ENCODE measurements at places on chromosomes 7 and 10. TPM values are rescaled to one million over a fixed set of nuclear protein-coding genes. Genes with fewer than 3 reads are reported as not detected.

DNA sequence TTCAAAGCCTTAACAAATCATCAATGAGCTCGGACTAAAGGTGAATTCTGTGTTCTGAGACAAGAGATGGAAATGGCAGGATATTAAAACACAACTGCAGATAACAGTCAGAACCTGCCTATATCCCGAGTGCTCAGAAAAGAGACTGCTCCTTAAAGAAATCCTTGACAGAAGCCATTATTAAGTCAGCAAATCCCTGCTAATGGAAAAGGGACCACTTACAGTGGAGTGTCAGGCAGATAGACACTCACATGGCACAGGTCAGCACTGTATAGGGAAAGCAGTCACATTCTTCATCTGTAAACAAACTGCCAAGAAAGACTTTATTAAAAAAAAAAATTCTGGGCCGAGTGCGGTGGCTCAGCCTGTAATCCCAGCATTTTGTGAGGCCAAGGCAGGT, 147.5 kb upstream of the LRRTM3 start:
- no peak for ATAC-seq

GRCh38 chr7:48063985-48064384, 25.1 kb upstream of the UPP1 start:
- no peak for ATAC-seq

GRCh38 chr10:95513941-95514392, 47.2 kb downstream of the SORBS1 start:
- ATAC-seq = peak; percentile 81

- peak; percentile 27 for ATAC-seq
Measured at GRCh38 chr7:139094596-139094995, 14.9 kb downstream of the ZC3HAV1 start.

DNA sequence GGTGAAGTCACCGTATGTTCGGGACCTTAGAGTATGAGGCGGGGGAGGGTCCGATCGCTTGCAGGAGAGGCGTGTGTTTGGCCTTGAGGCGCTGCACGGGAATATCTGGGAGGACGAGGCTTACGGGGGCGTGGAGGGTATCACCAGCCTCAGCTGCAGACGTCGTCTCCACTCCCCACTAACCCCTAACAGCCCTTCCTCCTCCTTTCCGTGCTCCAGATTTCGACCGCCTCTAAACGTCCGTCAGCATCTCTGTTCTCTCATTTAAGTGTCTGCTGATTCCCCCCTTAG, 23.5 kb upstream of the ZNF12 start:
- ATAC-seq = no peak

GRCh38 chr10:43261578-43262396, 5.1 kb downstream of the RASGEF1A start:
- ATAC-seq = no peak

DNA sequence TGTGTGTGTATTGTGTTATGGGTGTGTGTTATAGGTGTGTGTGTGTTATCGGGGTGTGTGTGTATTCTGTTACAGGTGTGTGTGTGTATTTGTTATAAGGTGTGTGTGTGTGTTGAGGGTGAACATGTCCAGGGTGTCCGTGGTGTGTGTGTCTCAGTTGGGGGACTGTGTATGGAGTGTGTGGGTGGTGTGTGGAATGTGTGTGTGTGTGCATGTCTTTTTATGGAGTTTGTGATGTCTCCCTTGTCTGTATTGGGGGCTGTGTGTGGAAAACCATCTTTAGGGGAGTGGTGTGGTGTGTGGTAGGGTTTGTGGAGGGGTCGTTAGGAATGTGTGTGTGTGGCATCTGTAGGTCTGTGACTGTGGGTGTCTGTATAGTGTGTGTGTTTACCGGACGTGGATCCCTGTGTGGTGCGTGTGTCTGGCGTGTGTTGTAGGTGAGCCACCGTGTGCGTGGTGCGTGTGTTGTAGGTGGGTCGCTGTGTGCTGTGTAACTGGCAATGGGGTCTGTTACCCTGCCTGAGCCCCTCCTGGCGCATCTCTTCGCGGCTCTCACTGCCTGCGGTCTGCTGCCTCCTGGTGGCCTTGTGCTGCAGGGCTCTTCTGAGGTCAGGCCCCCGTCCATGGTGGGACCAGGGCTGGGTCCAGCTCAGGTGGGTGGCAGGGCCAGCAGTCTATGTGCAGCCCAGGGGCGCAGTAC, 61.7 kb downstream of the PALD1 start:
- no peak for ATAC-seq

DNA sequence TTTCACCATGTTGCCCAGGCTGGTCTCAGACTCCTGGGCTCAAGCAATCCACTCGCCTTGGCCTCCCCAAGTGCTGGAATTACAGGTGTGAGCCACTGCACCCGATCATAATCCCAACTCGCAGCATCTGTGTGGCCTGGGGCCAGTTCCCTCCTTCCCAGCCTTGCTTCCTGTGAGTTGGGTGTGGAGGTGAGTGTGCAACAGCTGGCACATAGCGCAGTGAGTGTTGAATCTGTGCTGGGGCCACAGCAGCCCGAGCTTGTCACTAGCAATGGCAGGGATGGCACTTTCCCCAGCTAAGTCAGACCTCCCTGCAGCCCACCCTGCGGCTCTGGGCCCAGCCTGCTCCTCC, 12.2 kb downstream of the TMEM184A start:
- ATAC-seq = peak; percentile 51

DNA sequence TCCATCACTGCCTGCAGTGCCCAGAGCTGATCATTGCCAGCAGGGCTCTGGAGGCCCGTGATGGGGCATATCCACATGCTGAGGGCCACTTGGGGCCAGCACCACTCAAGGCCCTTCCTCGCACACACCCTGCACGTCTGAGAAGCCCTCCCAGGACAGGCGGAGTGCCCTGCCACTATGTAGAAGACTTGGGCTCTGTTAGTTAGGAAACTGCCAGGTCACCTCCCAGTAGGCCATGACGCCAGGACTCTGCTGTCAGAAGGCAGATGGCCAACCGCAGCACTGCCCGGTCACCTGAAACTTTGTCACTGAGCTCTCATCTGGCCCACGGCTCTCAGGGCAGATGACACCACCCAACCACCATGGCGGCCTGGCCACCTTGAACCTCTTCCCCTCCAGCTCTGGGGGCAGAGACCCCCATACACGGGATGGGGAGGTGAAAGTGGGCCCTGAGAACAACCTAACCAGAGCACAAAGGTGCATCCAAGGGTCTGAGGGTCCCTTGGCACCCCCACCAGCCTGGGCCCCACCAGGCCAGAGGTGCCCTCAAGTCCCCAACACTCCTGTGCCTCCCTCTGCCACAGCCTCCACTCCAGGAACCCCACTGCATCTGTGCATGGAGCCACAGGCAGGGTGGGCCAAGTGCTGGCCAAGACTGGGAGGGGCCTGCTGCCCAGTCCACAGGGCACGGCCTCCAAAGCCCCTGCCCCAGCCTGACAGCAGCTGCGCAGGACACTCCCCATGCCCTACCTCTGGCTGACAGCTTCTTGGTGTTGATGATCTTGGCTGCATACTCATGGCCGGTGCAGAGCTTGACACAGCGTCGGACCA, 41.8 kb downstream of the CAMK2B start:
- ATAC-seq = no peak

- no peak for ATAC-seq
Measured at GRCh38 chr10:125124907-125125306, 35.5 kb downstream of the CTBP2 start.

DNA sequence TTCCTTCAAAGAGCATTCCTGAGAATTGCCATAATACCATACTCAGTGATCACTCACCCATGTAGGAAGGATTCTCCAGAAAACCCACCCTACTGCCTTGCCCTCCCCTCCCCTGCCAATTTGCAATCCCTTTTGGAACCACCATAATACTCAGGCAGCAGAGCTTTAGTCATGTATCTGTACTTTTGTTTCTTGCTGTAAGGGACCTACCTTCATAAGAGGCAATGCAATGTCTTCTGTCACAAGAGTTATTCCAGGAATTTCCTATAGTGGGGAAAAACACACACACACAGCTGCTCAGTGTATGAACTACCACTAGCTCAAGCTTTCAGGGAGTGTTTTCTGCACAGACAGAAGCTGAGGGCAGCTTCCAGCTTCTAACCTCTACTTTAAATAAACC, 67.0 kb downstream of the GSAP start:
- no peak for ATAC-seq

DNA sequence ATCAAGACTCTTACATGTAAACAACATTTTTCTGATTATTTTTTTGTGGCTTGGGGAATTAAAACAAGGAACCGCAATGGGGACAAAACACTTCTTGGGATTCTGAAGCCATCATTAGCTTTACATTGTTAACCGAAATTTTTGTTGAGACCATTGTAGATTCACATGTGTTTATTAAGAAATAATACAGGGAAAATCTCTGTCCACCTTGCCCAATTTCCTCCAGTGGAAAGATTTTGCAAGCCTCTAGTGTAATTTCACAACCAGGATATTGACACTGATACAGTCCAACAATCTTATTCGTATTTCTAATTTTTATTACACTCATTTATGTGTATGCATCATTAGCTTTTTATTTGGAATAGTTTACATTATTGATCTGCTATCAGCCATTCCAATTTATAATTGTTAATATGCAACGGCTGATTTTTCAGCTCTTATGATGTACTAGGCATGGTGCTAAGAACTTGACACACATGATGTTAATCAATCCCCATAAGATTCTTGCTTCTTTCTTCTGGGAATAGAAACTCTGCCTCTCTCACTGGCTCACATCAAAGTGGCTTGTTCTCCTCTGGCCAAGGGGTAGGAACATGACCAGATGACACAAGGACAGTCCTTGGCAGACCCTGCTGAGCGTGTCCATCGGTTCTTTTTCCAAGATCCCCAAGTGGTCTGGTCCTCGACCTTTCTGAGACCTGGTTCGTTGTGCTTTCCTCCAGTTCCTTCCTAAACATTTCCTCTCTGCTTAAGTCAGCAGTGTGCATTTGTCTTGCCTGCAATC, 137.6 kb downstream of the ADAM12 start:
- no peak for ATAC-seq

DNA sequence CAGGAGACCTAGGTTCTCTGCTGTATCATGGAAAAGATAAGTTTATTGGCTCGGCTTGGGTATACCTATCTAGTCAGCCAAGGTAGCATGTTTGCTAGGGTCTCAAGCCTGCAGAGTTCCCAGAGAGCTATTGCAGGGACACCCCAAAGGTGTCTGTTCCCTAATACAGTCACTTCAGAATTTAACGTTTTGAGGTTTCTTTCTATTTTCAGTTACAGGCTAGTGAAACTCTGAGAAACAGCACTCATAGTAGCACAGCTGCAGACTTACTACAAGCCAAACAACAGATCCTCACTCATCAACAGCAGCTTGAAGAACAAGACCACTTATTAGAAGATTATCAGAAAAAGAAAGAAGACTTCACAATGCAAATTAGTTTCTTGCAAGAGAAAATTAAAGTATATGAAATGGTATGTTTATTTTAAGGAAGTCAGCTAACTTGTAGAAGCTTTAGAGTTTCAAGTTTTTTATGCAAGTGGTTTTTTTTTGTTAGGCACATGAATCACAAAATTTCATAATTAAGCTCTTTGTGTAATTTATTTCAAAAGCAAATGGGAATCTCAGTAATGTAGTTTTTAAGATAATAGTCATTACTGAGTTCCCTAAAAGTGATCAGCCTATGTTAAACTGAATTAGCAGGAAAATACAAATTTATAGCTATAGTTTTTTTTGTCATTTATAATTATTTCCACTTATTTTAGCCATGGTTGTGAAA, 54.9 kb downstream of the AKAP9 start:
- no peak for ATAC-seq

- peak; percentile 94 for ATAC-seq
Measured at GRCh38 chr7:27784399-27785053, 44.6 kb downstream of the TAX1BP1 start.

The NPC1L1 gene
- total RNA-seq = not detected

The GBX1 gene
- total RNA-seq = not detected

The CCNY gene
- total RNA-seq = 44.8 TPM

The OR13A1 gene
- total RNA-seq = 0.32 TPM

The CLRN3 gene
- not detected for total RNA-seq

The AKR1C3 gene
- 29.5 TPM for total RNA-seq

The LEP gene
- 0.12 TPM for total RNA-seq

The ZNF479 gene
- not detected for total RNA-seq

The LRRC18 gene
- total RNA-seq = not detected

The HSPA12A gene
- 3.9 TPM for total RNA-seq
